Upper lobe of left lung (tissue), 6 donors: ENCODE measurements at places on chromosomes 16 and 17.

GRCh38 chr17:55842405-55843158, 91.7 kb downstream of the PCTP start:
- H3K27ac ChIP-seq = no peak overlapping the region
- no peaks in the 10 kb centered on the region for H3K27me3 ChIP-seq
- peaks cover 5% of the 10 kb centered on the region for H3K4me1 ChIP-seq
- no peak for DNase-seq
- H3K4me3 ChIP-seq = no peak overlapping the region

GRCh38 chr17:40343219-40344119, 21.1 kb downstream of the GJD3 start:
- DNase-seq = no peak
- no peaks in the 10 kb centered on the region for H3K36me3 ChIP-seq
- no peaks in the 10 kb centered on the region for H3K27me3 ChIP-seq
- peak overlapping the region; percentile 84 for H3K4me3 ChIP-seq
- H3K4me1 ChIP-seq = peaks cover 80% of the 10 kb centered on the region

- H3K27ac ChIP-seq = peak overlapping the region; percentile 89
- H3K4me3 ChIP-seq = no peak overlapping the region
- no peak for DNase-seq
- H3K36me3 ChIP-seq = no peaks in the 10 kb centered on the region
Observed at GRCh38 chr17:3914312-3914670, 2.0 kb downstream of the P2RX1 start.

DNA sequence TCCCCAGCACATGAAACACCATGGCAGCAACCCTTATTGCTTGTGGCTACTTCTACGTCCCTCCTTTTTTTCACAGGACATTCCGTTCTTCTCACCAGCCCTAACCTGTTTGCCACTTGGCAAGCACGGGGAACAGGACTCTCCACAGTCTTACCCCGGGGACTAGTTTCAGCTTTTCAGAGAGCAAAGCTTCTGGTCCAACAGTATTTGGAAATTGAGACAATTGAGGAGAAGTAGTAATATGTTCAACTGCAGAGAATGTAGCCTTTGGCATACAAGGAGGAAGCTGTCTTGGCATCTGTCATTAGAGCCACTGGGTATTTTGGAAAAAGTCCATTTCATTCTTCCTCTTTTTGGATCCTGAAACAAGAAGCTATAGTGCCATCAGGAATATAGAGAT, 65.7 kb downstream of the MAP2K6 start:
- no peak for DNase-seq
- no peaks in the 10 kb centered on the region for H3K36me3 ChIP-seq
- H3K4me3 ChIP-seq = no peak overlapping the region
